ENCODE measurements at places on chromosomes 12 and 14.

DNA sequence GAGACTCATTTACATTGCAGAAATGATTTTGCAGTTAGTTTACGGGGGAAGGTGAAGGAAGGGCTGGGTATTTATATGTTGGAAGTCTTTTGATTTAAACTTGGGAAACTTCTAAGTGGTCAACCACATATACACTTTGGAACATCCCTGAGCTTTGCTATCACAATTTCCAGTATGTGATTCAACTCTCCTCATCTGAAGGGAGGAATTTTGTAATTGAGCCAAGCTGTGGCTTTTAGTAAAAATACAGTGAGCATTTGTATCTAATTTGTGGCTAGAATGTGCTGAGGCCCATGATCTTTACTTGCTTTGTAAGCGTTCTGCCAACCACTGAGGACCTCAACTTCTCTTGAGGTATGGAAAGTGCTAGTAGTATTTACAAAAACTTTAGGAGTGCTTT lies 235.0 kb upstream of the PDZRN4 start:
- DNase-seq, result no peak

DNA sequence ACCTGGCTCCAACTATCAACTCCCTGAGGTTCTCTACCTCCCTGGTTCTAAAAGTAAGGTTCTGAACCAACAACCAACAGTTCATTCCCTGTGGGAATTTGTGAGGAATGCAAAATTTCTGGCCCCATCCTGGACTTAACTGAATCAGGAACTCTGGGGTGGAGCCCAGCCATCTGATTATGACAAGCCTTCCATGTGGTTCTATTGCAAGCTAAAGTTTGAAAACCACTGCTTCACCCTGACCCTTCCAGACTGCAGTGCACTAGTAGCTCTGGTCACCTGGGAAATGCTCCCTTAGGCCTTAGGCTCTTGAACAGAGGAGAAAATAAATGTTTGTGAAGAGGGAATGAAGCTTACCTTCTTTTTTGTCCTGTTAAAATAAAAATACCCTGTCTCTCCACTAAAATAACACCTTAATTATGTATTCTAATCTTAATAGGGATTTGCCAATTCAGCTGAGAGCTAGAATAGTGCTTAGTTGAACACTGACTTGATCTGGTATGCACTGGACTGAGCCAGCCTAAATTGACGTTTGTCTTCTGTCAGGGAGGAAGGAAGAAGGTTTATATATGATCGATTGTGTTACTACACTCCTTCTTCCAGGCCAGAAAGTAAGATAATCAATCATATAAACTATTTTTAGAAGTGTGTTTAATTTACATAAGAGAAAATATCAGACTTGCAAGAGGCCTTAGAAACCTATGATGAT lies 39.1 kb upstream of the DDHD1 start:
- no peak for DNase-seq

DNA sequence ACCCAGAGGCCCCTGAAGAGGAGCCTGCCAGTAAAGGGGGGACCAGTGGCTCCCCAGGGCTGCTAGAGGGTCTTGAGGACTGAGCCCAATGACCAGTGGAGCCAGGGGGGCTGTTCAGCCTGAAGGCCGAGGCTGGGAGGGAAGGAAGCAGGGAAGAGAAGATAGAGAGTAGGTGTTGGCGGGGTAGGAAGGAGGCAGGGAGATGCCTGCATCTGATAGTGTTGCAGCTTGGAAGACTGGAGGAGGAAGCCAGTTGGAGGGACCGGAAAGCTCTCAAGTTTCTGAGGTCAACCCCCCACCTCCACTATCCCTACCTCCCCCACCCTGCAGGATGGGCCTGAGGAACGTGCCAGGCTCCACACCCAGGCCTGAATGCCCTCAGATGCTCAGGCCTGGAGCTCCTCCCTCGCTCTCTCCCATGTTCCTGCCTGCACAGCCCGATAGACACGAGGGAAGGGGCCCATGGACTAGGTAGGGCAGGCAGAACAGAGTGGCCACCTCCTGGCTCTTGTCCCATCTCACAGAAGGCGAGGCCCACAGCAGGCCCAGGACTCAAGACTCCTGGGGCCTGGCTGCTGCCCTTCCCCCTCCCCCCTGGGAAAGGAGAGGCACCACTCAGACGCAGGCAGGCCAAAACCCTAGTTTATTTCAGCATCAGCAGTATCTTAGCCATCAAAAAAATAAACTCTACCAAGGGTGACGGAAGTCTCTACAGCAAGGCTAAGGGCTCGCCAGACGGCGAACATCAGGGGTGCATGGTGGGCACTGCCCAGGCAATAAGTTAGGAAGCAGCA lies 3.4 kb downstream of the CKB start:
- DNase-seq, result no peak

GRCh38 chr12:105225505-105226015 lies 10.4 kb downstream of the APPL2 start:
- no peak for DNase-seq

- no peak for DNase-seq
Measured at GRCh38 chr14:54815515-54815914, 87.1 kb downstream of the GCH1 start.

DNA sequence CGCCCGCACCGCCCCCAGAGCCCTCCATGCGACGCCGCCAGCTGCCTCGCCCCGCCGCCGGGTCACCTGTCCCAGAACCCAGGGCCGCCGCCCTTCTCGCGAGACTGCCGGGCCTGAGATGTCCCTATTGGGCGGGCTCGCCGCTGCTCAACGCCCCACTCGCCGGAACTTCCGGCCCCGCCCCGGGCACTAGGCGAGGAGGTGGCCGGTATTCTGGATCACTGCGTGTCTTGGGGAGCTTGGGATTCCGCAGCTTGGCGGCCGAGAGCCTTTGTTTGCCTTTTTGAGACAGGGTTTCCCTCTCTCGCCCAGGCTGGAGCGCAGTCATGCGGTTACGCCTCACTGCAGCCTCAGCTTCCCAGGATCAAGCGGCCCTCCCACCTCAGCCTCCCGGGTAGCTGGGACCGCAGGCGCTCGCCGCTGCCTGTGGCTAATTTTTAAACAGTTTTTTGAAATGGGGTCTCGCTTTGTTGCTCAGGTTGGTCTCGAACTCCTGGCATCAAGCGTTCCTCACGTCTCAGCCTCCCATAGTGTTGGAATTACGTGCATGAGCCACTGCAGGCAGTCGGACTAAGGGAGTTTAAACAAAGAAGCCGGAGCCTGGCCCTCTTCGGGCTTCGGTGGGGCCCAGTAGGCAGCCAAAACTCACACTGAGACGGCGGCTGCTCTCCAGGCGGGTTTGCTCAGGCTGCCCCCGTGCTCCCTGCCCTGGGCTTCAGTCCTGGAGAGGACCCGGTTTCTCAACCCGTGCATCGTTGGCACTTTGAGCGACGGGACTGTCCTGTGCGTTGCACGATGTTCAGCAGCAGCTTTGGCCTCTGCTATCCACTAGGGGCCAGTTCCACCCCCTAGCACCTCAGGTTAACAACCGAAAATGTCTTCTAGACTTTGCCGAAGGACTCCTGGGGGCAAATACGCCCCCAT lies at the start of gene SLC15A4:
Gene SLC15A4 (minus strand): TSS at position 43 of the 924 bp plus-strand sequence. CDS start 15 bp downstream, at position 28.
- peak; percentile 94 for DNase-seq

DNA sequence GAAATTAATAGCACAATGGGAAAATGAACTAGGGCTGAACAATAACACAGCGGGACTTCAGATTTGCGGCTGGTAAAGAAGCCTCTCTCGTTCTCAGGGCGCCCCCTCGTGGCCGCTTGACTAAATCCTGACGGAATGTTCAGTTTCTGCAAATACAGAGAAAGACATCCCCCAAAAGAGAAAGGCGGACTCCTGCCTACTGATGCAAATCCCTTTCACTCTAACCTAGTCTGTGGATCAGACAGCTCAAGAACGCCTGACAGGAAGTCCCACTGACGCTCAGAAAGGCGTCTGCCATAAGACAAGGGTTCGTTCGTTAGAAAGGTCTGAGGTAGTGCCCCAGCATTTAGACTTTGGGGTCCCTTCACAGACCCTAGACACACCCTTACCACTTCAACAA lies 2.5 kb downstream of the NUAK1 start:
- peak; percentile 62 for DNase-seq

DNA sequence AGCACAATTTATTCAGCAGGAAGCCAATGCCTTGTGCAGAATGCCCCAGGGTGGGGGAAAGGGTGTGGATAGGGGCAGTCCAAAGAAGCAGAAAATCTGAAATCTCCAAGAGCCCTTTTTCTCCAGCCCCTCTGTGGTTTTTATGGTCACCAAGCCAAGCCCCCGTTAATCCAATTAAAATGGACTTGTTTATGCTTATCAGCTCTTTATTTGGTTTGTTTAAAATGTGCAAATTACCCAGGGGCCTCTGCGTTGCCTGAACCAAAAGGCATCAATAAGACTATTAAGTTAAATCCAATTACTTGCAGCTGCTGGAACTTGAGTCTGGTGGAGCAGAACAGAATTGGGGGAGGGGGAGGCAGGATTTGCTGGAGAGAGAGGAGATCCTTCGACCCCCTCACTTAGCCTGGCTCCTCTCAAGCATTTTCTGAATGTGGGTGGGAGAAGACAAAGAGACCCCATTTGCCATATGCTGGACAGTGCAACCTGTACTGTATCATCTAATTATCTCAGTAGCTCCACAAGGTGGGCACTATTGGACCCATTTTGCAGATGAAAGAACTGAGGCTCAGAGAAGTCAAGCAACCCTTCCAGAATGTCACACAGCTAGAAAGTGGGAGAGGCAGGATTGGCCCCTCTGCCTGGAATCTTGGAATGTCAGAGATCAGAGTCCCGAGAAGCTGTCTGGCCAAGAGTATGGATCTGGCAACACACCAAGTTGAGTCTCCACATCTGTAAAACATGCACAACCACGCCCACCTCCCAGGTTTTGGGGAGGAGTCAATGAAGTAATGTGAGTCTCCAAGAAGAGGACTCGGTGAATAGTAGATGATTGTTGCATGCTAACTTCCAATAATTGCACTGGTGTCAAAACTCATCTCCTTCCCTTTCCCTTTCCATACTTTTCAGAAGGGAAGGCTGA lies 66.9 kb downstream of the CMKLR1 start:
- no peak for DNase-seq

DNA sequence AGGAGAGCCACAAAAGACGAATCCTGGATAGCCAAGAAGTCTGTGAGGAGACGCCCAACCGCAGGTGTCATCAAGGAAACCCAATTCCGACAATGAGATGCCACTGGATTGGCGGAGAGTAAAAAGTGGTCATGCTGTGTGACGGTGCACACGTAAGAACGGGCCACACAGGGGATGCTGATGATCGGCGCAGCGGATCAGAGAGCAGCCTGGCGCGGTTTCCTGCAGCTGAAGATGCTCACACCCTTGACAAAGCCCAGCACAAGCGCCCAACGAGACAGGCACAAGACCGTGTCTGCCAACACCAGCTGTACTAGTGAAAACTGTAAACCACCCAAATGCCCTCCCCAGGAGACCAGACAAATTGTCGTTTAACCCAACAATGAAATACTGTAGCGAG lies 55.8 kb downstream of the CCDC85C start:
- no peak for DNase-seq

GRCh38 chr14:96852823-96853422 lies 55.7 kb downstream of the VRK1 start:
- no peak for DNase-seq

- DNase-seq, result no peak
Measured at GRCh38 chr14:43939836-43940235, 567.2 kb downstream of the FSCB start.
